Heart left ventricle (tissue), 16 donors: ENCODE measurements at places on chromosomes 7 and 10.

GRCh38 chr7:131505636-131506557 lies 50.5 kb downstream of the PODXL start:
- DNase-seq: no peak

DNA sequence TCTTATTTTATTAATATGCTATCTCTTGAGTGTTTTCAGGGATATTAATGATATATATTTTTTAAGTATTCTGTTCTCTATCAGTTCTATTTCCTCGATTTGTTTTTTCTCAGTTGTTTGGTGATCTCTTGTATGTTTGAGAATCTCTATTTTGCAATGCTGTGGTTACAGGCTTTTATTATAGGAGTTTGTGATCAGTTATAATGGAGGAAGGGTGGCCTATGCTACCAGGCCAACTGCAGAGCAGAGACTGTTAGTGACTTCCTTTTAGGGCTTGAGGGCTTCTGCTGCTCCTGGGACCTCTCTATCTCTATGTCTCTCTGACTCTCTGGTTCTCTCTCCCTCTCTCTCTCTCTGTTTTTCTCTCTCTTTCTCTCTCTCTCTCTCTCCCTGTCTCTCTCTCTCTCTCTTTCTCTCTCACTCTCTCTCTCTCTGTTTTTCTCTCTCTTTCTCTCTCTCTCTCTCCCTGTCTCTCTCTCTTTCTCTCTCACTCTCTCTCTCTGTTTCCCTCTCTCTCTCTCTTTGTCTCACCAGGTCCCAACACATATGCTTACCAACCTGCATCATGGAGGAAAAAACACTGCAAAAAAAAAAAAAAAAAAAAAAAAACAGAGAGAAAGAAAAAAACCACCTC lies 69.4 kb upstream of the CAV2 start:
- DNase-seq: no peak

GRCh38 chr10:5596611-5597341 lies 69.6 kb downstream of the ASB13 start:
- no peak for DNase-seq

DNA sequence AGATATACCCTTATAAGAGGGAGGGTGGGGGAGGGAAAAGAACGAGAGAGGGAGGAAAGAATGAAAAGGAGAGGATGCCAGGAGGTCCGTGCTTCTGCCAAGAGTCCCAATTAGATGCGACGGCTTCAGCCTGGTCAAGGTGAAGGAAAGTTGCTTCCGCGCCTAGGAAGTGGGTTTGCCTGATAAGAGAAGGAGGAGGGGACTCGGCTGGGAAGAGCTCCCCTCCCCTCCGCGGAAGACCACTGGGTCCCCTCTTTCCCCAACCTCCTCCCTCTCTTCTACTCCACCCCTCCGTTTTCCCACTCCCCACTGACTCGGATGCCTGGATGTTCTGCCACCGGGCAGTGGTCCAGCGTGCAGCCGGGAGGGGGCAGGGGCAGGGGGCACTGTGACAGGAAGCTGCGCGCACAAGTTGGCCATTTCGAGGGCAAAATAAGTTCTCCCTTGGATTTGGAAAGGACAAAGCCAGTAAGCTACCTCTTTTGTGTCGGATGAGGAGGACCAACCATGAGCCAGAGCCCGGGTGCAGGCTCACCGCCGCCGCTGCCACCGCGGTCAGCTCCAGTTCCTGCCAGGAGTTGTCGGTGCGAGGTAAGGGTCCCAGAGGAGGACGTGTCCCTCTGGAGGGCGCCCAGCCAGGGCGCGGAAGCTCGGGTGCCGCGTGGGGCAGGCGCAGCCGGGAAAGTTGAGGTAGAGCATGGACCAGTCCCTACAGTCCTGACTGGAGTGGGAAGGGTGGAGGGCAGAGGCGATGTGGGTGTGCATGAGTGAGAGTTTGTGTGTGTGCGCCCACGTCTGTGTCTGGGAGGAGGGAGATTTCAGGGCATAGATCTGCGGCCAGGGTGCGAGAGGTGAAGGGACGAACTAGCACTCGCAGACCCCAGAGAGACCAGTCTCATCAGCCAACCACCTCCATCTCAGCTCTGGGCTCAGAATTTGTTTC lies 844 bp downstream of the GRM3 start:
- no peak for DNase-seq

DNA sequence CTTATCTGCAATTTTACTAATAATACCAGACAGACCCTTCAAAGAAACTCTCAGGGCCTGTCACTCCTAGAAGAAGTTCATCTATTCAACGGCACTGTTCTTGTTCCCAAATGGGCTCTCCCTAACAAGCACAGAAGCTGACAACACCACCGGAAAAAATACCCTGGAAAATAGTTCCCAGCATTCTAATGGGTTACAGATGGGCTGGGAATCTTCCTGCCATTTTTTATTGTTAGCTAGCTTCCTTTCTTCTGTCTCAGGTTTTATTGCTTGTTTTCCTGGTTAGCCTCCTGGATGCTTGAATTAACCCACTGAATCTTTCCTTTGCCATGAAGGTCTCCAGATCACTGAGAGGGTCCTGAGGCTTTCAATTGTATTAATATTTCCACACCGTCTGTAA lies 689.8 kb upstream of the NRP1 start:
- no peak for DNase-seq

DNA sequence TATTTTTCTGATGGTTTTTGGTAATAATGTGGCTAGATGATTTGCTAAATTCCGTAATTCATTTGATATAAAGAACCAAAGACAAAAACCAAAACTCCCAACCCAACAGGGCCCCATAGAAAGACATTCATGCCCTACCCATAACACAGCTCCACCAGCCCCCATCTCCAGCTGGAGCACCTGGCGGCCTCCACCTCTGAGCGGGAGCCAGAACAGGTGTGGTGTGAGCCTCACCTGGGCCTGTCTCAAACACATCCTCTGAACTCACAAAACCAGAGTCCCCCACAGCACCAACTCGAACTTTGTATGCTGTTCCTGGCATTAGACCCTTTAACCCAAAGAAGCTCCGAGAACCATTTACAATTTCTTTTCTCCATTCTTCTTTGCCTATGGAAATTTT lies 36.5 kb upstream of the LAMB4 start:
- no peak for DNase-seq
